RWPE2 (cell line): ENCODE measurements at places on chromosomes 2 and 18.

- no peak for DNase-seq
These were observed 145.5 kb downstream of the MEIS1 start for GRCh38 chr2:66580166-66581049.

- no peak for DNase-seq
These were observed 4.7 kb downstream of the DGKD start for GRCh38 chr2:233358947-233359346.

DNA sequence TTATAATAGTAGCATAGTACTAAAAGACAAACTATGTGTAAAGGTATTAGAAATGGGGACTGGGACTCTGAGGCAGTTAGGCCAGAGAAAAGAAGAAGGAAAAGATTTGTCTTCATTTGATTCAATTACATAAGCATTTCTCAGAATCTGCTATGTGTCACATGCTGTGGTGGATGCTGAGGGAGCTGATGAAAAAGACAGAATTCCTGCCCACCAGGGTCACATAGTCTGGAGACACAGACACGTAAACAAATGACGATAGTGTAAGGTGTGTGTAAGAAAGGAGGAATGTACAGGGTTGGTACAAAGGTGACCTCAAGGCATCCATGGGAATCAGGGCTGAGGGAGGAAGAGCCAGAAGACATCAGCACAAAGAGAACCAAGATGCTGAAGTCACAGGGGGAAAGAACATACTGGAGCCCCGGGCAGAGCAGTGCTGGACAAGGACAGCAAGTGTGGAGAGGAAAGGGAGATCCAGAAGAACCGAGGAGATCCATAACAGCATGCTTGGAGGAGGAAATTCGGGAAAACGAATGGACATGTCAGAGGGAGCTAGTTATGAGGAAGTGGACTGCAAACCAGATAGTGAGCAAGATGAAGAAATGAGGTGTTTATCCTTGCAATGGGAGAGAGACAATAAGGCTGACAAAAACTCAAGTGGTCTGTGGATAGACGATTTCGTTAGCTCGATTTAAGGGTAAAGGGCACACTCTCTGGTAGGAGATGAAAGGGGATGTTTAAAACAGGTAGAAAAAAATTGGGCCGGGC is 1.2 kb upstream of the MAPRE3 start:
- DNase-seq: no peak

- peak; percentile 43 for DNase-seq
These were observed 221.0 kb downstream of the CDH20 start for GRCh38 chr18:61554117-61554776.

- DNase-seq: no peak
These were observed 82.7 kb upstream of the POMC start for GRCh38 chr2:25251071-25251421.

GRCh38 chr2:170301626-170302025 is 123.7 kb downstream of the MYO3B start:
- no peak for DNase-seq

- no peak for DNase-seq
These were observed 1390.4 kb downstream of the SUCLG1 start for GRCh38 chr2:83068714-83069113.

DNA sequence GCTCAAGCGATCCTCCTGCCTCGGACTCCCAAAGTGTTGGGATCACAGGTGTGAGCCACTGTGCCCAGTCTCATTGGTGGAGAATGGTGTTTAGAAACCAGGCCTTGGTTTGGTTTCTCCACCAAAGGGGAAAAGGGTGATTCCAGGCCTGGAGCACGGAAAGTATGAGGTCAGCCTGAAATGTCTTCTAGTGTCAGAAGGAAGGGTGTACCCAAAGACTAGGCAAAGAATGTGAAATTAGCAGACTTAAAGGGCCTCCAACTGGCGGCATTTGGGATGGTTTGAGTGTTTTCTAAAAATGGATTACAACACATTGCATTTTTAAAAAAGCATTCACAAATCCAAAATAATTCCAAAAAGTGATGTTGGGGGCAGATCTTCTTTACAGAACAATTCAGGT is 139.6 kb downstream of the SH3BP4 start:
- no peak for DNase-seq

- no peak for DNase-seq
These were observed 5.5 kb downstream of the ZNF532 start for GRCh38 chr18:58870130-58870529.

GRCh38 chr2:174729797-174730697 is 34.2 kb downstream of the CHRNA1 start:
- no peak for DNase-seq
